ENCODE measurements at places on chromosomes 6 and 20.

GRCh38 chr6:4093288-4093687, 14.4 kb upstream of the FAM217A start:
- no peak for DNase-seq

GRCh38 chr6:56188429-56188828, 59.0 kb downstream of the COL21A1 start:
- DNase-seq: no peak

- peak; percentile 59 for DNase-seq
Observed at GRCh38 chr6:139369568-139370282, 4.7 kb downstream of the CITED2 start.

GRCh38 chr20:21301940-21302663, 1.0 kb upstream of the XRN2 start:
- no peak for DNase-seq

- DNase-seq: no peak
Observed at GRCh38 chr6:139439349-139439748, 64.9 kb upstream of the CITED2 start.

DNA sequence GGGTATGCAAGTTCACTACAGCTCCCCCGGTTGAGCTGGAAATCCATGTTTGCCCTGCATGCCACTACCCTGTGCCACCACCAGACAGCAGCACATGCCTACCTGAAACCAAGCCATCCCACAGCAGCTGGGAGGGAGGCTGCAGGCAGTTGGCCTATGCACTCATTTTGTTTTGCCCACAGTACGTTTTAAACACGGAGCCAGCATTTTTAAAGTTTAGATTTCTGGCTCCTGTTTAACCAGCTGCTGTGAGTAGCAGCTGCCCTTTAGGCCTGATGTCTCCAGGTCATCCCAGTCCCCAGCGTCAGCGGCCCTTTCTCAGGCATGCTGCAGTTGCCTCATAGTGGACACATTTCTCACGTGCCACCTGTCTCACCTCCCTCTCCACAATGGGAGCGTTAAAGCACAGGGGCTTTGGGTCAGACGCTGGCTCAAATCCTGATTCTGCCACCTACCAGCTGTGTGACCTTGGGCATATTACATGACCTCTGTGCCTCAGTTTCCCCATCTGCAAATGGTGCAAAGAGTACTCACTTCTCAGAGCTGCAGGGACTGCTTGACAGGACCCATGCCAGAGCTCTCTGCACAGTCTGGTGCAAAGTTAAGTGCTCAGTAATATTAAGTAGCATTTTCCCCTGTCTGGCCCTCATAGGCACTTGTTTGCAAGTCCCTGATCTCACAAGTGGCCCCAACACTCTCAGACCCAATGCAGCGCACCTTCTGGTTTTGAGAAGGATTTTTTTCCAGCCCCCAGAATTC, 8.2 kb upstream of the UBE2V1 start:
- DNase-seq: no peak

DNA sequence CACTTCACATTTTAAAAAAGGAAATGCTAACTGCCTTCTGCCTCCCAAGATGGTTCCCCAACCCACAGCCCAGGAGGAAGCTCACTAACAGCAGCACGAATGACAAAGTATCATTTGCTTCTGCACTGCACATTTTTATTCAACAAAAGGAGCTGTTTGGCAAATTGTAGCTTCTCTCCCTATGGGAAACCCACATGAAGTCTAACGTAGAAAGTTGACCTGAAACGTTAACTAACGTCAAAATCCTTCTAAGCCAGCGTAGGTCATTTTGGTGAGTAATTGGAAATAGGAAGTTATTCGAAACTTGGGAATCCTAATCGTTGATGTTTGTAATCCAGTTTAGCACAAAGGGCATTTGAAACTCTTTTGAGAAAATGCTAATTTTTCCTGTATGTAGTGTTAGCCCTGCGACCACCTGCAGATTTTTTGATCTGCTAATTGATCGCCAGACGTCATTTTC, 2.9 kb downstream of the SALL4 start:
- no peak for DNase-seq

- no peak for DNase-seq
Observed at GRCh38 chr20:62983210-62983609, 23.6 kb downstream of the BHLHE23 start.

DNA sequence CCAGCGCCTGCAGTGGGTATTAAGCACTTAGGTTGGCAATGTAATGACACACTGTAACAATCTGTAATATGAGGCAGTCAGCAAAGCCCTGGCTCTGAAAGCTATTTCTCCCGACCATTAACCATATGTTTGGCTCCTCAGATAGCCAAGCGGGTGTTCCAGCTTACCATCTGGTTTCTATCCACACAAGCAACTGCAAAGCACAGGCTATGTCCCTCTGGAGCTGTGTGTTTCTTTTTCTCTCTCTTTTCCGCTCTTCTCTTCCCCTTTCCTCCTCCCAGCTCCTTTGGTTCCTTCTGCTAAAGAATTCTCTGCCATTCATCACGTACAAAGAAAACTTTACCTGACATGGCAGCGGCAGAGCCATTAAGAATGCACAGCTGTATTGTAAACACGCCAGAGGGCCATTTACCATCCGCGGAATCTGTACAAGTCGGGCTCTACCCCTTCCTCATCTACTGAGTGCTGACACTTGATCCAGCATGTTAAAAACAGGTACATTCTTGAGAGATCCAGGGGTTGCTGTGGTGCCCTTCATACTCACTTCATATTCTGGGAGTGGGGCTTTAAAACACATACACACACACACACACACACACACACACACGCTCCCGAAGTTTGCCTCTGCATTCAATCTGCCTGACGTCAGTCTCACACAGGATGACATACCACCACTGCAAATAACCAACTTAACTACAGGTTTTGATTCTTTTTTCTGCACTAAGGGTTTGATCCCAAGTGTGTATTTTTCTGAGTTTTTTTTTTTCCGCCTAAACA, 77.2 kb downstream of the BACH2 start:
- no peak for DNase-seq

GRCh38 chr20:48786951-48787705, 40.7 kb downstream of the PREX1 start:
- DNase-seq: no peak

DNA sequence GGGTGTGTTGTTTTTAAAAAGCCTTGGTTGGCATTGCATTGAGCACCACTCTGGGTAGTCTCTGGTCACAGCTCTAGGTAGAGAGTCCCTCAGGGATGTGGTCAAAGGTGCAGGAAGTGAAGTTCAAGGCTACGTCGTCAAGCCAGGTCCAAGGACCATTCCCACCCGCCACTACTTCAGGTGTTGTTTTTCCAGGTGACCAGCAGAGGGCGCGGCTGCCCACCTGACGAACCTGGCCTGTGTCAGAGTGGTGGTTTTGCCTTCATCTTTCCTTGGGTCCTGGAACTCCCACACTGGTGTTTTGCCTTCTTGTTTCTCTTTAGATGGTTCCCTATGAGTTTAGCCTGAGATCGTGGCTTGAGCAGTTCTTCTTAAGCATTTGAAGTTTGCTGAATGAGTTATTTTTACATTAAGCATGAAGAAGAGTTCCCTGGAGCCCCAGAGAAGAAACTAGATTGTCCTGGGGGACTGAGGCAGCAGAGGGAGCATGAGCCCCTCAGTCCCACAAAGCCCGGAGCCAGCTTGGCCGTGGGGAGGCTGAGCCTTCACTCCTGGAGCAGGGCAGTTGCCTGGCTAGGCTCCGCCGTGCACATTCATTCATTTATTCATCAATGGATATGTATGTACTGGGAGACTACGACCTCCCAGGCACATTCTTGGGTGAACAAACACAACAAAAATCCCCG, 5.6 kb upstream of the PHACTR3 start:
- DNase-seq: no peak

DNA sequence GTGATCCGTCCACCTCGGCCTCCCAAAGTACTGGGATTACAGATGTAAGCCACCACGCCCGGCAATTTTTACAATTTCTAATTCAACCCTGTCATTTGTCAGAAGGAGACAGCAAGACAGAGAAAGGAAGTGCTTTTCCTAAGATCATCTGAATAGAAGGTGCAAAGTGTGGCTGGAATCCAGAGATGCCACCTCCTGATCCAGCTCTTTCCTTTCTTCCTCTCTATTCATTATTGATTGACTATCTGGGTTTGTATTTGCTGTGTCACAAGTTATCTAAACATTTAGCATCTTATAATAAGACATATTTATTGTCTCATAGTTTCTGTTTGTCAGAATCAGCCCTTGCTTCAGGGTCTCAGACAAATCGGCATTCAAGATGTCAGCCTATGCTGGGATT, 217.7 kb downstream of the BCAS1 start:
- no peak for DNase-seq

GRCh38 chr6:157056275-157056674, 267.0 kb downstream of the TMEM242 start:
- DNase-seq: no peak

GRCh38 chr6:51094271-51094670, 275.6 kb downstream of the TFAP2B start:
- DNase-seq: no peak

DNA sequence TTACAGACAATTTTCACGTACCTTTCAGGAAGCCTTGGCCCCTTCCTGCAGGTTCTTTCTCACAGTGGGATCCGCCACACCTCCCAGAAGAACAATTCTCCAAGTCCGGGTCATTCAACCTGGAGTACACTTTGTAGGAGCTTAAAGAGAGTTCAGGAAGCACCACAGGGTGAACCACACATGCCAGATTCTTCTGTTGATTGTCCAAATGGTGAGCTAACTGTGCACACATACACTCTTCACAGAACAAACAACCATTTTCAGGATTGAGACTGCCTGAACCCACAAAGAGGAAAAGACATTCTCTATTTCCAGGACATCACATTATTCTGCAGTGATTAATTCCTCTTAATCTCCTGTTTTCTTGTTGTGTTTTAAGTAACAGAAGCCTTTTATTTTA, 51.0 kb downstream of the SCGN start:
- no peak for DNase-seq

- no peak for DNase-seq
Observed at GRCh38 chr20:14431568-14431967, 94.2 kb upstream of the FLRT3 start.

GRCh38 chr6:34159844-34160243, 14.0 kb upstream of the GRM4 start:
- no peak for DNase-seq

GRCh38 chr6:3208098-3208774, 19.2 kb downstream of the TUBB2B start:
- DNase-seq: no peak

DNA sequence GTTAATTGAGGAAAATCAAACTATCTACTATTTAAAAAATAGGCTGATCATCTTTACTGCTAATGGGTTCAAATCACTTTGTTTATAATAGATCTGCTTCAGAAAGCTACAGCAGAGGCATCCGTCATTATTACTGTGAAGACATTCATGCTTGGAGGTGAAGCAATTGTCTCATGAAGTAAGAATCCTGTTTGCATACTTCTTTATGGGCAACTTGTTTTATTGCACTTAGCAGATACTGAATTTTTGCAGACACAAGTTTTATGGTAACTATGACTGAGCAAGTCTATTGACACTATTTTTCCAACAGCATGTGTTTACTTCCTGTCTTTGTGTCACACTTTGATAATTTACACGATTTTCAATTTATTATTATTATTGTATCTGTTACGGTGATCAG, 573.9 kb downstream of the RFPL4B start:
- no peak for DNase-seq

DNA sequence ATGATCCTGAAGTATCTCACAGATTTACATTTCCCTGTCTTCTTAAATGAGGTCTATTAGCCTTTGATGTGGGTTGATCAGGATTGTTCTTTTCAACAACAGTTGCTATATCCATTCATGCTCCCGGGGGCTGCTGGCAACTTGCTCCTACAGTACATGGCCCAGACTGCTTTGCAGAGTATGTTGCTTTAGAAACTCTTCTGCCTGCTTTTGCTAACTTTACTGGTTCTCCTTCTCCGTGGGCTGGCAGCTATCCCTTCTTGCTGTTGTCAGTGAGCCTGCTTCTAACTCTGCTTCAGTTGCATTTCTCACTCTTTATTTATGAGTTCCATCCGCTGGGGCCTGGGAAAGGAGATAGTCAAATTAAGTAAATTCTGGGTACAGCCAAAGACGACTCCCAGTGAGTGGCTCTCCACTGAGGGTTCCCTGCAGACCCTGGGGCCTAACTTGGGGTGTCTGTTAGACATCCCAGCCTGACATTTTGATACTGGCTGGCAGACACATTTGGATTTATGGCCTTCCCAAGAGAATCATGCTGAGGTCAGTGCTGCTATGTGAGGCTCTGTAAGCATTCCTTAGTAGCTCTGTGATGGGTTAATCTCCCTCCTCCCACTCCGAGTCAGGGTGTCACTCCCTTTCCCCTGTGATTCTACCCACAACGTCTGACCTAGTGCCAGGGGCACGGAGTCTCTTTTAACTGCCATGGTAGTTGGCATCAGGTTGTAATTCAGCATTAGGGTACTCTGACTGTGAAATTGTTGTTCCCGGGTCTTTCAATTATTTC, 73.6 kb downstream of the SLX4IP start:
- DNase-seq: no peak

DNA sequence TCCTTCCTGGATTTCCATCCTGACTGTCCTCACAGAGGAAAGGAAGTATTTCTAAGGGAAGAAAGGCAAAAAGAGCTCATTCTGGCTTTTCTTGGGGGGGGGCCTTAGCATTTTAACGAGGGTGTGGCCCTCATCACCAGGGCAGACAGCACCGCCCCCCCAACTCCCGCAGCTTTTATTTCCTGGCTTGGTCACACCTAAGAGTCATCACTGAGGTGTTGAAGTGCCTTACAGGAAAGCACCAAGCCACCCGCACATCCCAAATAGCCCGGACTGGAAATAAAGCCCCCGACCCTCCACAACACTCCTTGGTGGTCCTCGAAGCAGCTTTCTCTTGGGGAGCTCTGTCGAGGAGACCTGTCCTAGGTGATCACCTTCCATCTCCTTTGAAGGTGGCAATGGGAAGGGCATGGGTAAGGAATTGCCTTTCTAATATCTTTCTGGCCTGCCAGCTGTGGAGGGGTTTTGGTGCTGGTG, 1.3 kb downstream of the PTK7 start:
- no peak for DNase-seq

- no peak for DNase-seq
Observed at GRCh38 chr6:6004390-6004995, 2.2 kb downstream of the NRN1 start.

GRCh38 chr20:32484225-32484957, 100.7 kb downstream of the NOL4L start:
- DNase-seq: no peak

GRCh38 chr6:32845384-32845884, 1.6 kb upstream of the PSMB8 start:
- DNase-seq: no peak

GRCh38 chr6:72218125-72218524, 331.8 kb downstream of the RIMS1 start:
- no peak for DNase-seq

DNA sequence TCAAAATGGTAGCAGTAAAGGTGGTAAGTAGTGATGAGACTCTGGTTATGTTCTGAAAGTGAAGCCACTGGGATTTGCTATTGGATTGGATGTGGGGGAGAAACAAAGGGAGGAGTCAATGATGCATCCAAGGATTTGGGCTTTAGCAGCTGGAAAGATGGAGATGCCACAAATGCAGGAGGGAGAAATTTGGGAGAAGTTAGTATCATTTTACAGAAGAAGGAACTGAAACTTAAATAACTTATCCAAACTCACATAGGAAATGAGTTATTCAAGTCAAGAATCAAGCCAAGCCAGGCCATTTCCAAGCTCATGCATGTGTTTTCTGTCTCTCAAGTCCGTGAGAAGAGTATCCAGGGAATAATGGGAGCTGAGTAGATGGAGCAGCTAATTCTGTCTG, 155.1 kb upstream of the TNFAIP3 start:
- DNase-seq: no peak
